Adrenal gland (tissue), 19 donors: ENCODE measurements at places on chromosomes 6 and 20. TPM values are rescaled to one million over a fixed set of nuclear protein-coding genes. Genes with fewer than 3 reads are reported as not detected.

The HLA-DOB gene
- polyA plus RNA-seq, result 1.6 TPM

The COL9A3 gene
- 27.8 TPM for polyA plus RNA-seq

The TRIM40 gene
- not detected for polyA plus RNA-seq

The FAM184A gene
- 2.9 TPM for polyA plus RNA-seq

DNA sequence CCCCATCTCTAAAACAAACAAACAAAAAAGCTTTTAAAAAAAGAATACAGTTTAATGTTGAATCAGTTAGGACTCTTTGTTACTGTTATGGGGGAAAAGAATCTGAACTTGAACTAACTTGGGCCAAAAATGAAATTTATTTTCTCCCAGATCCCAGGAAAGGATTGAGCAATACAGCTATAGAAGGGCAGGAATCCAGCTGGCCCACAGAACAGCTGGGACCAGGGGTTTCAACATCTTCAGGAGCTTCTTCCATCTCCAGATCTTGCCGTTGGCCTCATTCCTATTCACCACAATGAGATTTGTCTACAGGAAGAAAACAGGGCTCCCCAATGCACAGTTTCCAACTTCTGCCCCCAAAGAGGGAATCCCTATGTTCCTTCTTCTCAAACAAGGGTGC lies 43.2 kb upstream of the AKAP12 start:
- no peaks in the 10 kb centered on the region for H3K4me1 ChIP-seq
- no peak overlapping the region for H3K27ac ChIP-seq
- no peaks in the 10 kb centered on the region for H3K36me3 ChIP-seq
- H3K4me3 ChIP-seq, result no peak overlapping the region
- no peaks in the 10 kb centered on the region for H3K27me3 ChIP-seq

- H3K4me1 ChIP-seq, result peaks cover 21% of the 10 kb centered on the region
- H3K27ac ChIP-seq, result no peak overlapping the region
- no peak for DNase-seq
- H3K27me3 ChIP-seq, result no peaks in the 10 kb centered on the region
Measured at GRCh38 chr6:143097224-143097795, 36.6 kb downstream of the AIG1 start.

GRCh38 chr6:111027219-111027618 lies 45.4 kb downstream of the RPF2 start:
- H3K27me3 ChIP-seq, result no peaks in the 10 kb centered on the region
- no peak for DNase-seq
- no peak overlapping the region for H3K27ac ChIP-seq
- H3K4me1 ChIP-seq, result peaks cover 8% of the 10 kb centered on the region
- H3K36me3 ChIP-seq, result peaks cover 31% of the 10 kb centered on the region
- no peak overlapping the region for H3K4me3 ChIP-seq

- H3K36me3 ChIP-seq, result no peaks in the 10 kb centered on the region
- no peaks in the 10 kb centered on the region for H3K27me3 ChIP-seq
- no peak overlapping the region for H3K4me3 ChIP-seq
- DNase-seq, result no peak
- H3K27ac ChIP-seq, result no peak overlapping the region
Measured at GRCh38 chr6:149448821-149449453, 35.9 kb downstream of the ZC3H12D start.

DNA sequence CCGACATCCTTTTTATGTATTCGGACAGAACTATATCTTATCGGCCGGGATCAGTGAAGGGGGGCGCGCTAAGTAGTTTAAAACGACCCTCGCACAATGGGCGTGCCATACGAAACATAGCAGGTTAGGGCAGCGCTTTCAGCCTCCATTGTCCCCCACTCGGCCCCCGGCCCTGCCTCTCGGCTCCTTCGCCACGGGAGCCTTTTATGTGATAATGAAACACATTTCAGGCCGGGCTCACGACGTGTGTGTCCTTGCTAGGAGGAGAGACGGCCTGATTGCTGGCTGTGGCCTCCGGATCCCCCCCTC lies 5.3 kb downstream of the FOXA2 start:
- H3K4me1 ChIP-seq, result no peaks in the 10 kb centered on the region
- H3K27me3 ChIP-seq, result peaks cover 81% of the 10 kb centered on the region
- H3K4me3 ChIP-seq, result no peak overlapping the region
- H3K27ac ChIP-seq, result no peak overlapping the region
